ENCODE measurements at places on chromosomes 2 and 18.

DNA sequence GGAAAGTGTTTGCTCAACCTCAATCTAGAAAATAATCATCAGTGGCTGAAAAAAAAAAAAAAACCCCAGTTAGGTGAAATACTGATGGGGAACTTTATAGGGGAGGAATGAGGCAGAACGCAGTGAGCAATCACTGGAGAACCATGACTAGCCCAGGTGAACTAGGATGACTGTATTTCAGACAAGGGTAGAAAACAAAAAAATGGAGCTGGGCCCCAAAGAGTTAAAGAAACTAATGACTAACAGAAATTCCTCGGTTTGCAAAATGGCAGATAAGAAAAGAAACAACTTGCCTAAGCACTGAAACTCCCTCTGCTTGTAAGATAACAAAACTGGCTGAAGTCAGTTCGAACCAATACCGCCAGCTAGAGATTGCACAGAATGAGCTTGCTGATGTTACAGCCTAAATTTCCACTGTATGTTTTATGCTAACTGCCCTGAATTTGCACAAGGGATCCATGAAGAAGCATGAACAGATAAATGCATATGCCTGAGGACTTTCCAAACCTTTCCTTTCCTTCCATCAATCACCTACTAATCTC, 245.9 kb downstream of the METTL4 start:
- DNase-seq, result no peak

DNA sequence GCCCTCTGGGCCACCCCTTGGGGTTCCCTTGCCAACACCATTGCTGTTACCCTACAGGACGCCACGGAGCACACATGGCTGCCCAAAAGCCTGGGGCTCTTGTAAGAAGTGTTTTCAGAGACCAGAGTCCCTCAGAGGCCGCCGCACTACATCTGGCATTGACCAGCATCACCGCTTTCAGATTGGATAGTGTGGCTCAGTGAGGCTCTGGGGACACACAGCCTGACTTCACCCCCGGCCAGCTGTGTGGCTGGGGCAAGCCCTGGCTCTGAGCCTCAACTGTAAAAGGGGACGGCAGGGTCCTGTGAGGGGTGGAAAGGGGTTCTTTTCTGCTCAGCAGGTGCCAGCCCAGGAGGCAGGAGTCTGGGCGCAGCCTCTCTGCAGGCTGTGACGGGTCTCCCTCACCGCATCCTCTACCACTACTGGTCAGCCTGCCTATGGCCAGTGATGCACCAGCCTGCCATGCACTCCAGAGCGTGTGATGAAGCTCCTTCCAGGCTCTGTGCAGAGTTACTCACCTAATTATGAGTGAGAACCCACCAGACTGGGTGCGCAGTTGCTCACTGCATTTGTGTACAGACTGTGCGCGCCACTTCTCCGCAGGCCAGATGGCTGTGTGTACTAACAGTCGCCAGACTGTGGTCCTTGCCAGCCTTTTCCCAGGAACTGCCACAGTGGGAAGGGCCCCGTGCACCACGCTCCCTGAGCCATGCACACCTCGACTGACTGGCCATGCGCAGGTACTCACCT, 10.7 kb upstream of the OTOF start:
- DNase-seq, result no peak

- DNase-seq, result no peak
Observed at GRCh38 chr2:145359561-145359960, 839.6 kb upstream of the ZEB2 start.

- no peak for DNase-seq
Observed at GRCh38 chr2:122210898-122211856, 455.7 kb downstream of the TSN start.

Measured in C1 segment of cervical spinal cord (tissue), 14 donors.